ENCODE measurements at places on chromosomes 16 and 17.

- DNase-seq: no peak
These were observed 2.5 kb downstream of the MAPK3 start for GRCh38 chr16:30120340-30121105.

DNA sequence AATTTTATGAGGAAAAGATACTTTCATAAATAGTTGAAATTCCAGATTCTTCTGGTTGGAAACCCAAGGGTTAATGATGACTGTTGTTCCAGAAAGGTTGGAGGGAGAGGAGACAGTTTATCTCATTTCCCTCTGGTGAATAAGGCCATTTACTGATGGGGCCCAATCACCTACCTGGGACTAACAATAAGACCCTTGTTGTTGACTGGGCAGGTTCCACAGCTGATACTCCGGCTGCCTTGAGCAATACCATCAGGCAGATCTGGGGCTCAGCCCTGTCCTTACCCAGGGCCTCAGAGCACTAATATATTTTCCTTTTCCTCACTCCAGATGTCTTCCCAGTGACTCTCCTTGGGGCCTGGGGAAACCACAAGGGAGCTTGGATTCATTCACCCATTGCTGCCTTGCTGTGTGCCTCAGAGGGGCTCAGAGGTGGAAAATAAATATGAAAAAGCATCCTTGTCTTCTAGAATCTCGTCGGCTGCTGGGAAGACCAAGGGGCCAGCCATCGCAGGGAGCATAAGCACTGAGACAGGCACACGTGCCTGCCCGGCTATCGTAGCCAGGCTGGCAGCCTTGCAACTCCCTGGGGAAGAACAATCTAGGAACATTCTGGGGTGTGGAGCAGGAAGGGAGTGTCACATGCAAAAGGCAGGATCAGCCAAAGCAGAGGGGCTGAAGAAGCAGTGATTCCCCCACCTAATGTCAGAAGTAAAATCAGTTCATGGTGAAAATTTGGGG, 54.4 kb downstream of the MPRIP start:
- peak; percentile 55 for DNase-seq

DNA sequence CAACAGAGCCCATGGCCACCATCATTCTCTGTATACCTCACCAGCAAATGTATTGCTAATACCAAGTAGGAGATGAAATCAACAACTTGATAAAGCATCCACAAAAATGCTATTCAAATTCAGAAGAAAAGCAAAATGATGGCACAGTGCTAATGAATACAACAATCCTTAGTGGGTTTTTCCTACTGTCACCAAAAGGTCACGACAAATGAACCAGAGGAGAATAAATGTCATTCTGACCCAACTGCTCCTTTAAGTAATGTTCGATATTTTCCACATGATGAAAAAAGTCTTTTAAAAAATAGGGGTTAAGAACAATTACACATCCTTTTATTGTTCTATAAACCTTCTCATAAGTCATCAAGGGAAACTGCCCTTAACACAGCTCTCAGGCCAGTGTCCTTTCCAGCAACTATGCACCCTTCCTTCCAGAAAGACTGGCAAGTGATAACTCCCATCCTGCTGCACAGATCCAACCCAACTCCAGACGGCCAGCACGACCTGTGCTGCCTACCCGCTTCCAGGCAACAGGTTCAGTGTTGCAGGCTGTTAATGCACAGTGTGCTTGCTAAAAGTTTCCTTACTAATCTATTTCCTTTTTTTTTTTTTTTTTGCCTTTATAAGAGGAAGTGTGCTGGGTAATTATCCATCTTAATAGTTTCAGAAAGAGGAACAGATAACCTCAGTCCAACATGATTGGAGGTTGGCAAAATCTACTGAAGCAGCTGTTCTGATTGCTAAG, 15.4 kb downstream of the FBXO31 start:
- no peak for DNase-seq

DNA sequence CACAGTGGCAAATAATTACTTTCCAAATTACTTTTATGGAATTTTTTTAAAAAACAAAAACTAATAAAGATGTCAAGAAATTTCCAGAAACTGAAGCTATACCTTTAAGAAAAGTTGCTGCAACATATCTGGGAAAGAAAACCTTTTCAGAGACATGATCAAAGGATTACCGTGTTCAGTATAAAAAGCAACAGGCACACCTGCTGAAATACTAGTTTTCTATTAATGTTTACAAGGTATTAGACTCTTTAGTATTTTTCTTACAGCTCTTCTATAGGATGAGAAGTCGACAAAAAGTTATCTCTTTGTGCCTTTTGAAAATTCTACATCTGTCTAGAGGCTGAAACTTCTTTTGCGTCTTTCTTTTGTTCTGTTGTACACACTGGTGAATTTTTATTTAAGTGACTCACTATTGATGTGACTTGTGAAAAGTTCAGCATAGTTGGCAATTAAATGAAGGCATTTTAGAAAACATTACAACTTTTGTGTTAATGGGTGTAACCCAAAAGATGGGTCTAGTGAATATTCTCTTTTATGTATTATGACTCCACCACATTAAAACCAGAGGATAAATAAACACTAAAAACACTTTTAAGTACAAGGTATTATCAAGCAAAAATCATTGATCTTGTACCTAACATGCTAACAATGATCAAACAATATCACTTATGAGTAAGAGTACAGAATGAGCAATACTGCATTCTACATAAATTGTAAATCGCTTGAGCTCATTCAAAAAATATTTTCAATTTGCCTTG, 23.8 kb downstream of the NACA2 start:
- DNase-seq: no peak

- DNase-seq: no peak
These were observed 4.4 kb downstream of the NECAB2 start for GRCh38 chr16:83972256-83973008.

- no peak for DNase-seq
These were observed 1.1 kb upstream of the GIT1 start for GRCh38 chr17:29590411-29591145.

- DNase-seq: no peak
These were observed 13.1 kb upstream of the ETV4 start for GRCh38 chr17:43559161-43559816.

- no peak for DNase-seq
These were observed 145.8 kb upstream of the CDH5 start for GRCh38 chr16:66220702-66221101.

GRCh38 chr16:12330541-12330940, 354.0 kb downstream of the SNX29 start:
- no peak for DNase-seq

GRCh38 chr16:48850097-48850770, 240.3 kb upstream of the N4BP1 start:
- DNase-seq: no peak

DNA sequence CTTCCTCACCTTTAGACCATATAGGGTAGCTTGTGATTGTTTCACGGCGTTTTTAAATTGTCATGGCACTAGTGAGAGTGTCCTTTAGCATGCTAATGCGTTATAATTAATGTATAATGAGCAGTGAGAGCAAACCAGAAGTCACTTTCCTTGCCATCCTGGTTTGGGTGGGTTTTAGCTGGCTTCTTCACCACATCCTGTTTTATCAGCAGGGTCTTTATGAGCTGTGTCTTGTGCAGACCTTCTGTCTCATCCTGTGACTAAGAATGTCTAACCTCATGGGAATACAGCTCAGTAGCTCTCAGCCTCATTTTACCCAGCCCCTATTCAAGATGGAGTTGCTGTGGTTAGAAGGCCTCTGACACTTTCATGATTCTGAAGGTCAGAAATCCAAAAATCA, 370.9 kb upstream of the RBFOX1 start:
- DNase-seq: no peak

GRCh38 chr17:49450735-49451134, 36.1 kb upstream of the PHB1 start:
- no peak for DNase-seq

- peak; percentile 16 for DNase-seq
These were observed 263.4 kb downstream of the BCAS3 start for GRCh38 chr17:60941028-60941427.

GRCh38 chr17:48517478-48517877, 13.3 kb downstream of the HOXB1 start:
- no peak for DNase-seq

- no peak for DNase-seq
These were observed 9.1 kb downstream of the RMI2 start for GRCh38 chr16:11354407-11354732.

DNA sequence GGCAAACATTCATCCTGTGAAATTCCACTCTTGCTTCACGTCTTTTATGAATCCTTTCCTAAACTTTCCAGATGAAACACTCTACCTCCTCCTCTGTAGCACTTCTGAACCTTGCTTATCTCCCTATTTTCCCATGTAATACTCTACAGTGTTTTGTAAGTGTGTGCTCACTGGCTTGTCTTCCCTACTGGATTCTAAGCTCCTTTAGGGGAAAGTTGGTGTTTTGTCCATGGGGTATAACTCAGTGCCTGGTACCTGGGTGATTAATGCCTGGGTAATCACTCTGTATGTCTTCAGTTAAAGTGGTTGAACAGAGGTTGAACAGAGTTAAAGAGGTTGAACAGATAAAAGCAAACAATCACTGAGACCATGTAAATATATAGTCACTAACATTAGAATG, 3.8 kb upstream of the KAT7 start:
- DNase-seq: no peak

DNA sequence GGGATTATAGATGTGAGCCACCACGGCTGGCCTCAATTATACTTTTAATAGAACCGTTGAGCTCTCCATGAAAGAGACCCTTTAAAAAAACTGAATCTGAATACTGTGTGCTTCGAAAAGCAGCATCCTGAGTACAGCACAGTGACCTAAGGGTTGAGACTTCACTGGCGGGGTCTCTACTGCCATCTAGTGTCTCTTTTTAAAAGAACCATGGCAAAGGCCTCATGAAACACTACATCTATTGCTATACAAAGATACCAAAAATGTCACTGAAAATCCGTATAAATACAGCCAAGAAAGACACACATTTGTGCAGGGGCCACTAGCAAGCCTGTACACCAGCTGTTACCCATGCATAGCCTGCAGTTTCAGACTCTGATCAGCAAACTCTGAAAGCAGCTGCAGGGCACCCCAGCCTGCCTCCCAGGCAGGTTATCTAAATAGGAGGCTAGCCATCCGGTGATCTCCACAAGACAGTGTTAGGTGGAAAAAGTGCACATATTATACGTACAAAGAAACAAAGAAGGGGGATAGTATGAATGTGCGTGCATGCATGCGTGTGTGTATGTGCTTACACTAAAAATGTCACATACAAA, 35.3 kb downstream of the NPLOC4 start:
- no peak for DNase-seq

DNA sequence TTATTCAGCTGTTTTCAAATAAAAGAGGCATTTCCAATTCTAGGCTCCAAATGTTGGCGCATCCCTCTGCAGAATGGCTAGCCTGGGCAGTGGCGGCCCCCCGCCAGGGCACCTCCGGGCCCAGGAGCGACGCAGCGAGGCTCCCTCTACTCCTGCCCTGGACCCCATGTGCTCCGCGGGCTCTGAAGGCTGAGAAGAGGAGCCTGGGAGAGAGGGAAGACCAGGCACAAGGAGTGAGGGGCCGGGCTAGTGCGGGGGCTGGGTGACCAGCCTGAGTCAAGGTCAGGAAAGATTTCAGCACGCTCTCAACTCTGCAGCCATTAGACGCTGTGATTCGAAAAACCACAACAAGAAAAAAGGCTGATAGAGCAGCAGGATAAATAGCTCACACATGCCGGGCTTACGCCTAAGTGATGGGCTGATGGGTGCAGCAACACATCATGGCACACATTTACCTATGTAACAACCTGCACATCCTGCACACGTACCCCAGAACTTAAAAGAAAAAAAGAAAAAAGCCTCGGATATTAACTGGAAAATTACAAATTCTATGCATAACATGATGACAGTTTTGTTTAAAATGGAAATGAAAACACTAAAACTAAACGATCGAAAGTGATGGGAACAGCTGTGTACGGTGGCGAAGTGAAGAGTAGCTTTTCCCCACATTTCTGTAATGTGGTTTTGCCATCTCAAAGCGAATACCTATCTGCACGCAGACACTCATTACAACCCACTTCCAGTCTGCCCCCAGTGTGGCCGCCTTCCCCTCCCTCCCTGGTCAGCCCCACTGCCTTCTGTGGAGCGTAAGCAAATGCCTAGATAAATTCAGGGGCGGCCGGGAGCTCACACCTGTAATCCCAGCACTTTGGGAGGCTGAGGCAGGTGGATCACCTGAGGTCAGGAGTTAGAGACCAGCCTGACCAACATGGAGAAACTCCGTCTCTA, 44.4 kb downstream of the MAP1LC3B start:
- no peak for DNase-seq

DNA sequence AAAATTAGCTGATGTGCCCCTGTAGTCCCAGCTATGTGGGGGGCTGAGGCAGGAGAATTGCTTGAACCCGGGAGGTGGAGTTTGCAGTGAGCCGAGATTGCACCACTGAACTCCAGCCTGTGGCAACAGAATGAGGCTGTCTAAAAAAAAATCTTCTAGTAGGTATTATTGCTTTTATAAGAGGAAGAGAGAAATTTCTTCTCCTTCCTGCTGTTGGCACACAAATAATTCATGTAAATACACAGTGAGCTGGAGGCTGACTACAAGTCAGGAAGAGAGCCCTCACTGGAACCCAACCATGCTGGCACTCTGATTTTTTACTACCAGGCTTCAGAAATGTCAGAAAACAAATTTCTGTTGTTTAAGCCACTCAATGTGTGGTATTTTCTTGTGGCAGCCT, 6.7 kb downstream of the PRDM7 start:
- no peak for DNase-seq

DNA sequence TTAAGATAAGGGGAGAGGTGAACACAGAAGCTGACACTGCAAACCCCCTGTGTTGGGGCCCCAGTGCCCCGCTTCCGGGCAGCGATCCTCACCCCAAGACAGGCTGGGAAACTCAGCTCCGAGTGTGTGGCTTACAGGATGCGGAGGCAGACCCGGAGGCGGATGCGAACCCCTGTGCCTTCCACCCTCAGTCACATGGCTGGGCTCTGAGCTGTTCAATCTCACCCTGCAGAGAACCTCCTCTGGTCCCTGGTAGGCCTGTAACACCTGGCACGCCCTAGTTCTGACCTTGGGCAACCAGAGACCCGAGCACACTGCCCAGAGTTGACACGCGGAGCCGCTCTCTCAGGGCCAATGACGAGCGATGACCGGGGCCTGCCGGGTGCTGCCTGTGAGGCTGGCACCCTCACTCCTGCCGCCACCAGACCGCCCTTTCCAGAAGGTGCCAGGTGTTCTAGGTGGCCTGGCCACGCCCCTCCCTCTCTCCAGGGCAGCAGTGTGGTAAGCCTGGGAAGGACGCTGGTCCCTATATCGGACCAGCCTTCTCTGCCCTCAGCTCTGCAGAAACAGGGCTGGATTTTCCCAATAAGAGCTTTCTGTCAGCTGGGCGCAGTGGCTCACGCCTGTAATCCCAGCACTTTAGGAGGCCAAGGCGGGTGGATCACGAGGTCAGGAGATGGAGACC, 23.3 kb downstream of the MEAK7 start:
- no peak for DNase-seq

- DNase-seq: no peak
These were observed 639 bp downstream of the MIF4GD start for GRCh38 chr17:75270218-75270965.
